ENCODE measurements at places on chromosomes 7 and 10.

DNA sequence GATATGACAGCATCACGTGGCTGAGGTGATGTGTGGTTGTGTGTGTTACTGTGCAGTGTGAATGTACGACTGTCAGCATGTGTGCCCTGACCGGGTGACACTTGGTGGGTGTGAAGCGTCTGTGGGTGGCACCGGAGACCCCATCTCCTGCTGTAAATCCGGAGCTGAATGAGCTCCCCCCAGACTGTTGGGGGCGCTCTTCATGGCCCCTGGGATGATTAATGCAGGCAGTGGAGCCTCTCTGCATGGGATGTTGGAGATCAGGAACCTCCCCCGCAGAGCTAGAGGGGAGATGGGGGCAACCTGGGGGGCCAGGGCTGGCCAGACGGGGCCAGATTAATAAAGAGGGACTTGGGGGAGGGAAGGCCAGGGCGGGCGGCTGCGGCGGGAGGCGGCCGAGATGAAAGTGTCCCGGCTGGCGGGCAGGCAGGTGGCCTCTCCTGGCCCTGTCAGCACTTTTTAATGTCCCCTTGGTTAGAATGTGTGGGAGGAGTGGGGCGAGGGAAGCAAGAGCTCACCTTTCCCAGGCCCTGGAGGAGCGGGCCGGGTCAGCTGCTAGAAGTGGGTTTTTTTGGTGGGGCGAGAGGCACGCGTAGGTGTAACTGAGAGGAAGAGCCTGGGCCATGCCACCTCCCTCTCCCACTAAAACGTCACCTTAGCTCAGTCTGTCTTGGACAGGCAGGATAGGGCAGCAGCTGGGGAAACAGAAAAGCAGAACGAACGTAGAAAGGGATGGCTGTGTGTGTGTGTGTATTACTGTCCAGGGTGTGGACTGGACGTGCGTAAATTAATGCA lies 34.1 kb downstream of the HIF1AN start:
- DNase-seq = no peak

- DNase-seq = no peak
These were observed 72.3 kb upstream of the SRRM3 start for GRCh38 chr7:76129366-76129765.

GRCh38 chr7:124597509-124597908 lies 168.1 kb downstream of the GPR37 start:
- DNase-seq = no peak

DNA sequence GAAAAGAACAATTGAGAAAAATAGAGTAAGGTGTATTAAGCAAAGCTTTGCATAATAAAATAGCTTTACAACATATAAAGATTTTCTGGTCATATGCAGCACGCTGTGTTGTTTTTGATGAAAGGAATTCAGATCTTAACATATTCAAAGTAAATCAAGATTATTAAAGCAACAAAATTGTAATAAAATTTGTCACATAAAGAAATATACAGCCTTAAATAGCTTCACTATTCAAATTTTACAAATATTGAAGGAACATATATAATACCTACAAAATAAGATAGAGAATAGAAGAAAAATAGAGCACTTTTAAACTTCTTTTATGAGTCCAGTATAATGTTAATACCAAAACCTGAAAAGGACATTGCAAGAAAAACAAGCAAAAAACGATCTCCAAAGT lies 749.1 kb upstream of the POT1 start:
- no peak for DNase-seq

DNA sequence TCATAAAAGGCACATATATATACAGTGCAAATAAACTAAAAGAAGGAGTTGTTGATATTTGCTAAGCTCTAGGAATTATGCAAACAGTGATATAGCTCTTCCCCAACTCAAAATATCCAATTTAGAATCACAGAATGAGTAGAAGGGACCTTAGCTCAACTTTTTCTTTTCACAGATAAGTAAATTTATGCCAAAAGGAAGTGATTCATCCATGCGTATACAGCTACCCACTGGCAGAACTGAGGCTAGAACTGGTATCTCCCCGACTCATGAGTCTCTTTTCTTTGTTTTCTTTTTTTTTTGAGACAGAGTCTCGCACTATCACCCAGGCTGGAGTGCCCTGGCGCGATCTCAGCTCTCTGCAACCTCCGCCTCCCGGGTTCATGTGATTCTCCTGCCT lies 54.2 kb upstream of the SVIL start:
- DNase-seq = peak; percentile 92

DNA sequence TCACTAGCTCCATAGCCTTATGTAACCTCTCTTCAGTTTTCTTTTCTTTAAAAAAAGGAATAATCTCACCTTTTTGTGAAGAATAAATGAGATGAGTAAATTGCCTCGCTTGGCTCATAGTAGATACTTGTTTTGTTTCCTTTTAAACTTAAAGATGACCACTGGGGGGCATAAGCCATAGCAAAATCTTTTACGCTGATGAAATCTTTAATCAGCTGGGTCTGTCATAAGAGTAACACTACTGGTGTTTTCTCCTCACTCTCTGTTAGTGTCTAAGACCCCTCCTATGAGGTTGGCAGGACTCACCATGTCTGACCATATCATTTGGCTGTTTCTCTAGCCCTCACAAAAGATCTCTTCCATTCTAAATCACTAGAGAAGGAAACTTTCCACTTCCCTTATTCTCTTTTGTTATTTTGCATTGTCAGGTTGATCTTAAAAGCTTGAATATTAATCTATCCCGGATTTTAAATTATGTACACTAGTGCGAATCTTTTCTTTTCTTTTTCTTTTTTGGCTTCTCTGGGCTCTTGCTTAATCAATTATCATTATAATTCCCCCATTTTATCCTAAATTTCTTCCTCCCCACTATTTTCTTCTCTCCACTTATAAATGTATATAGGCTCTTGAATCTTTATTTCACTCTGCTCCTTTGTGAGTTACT lies 12.5 kb downstream of the STAG3 start:
- DNase-seq = no peak
